ENCODE measurements at places on chromosomes 4 and X.
A peak's percentile ranks its signal among the peaks of the same experiment; 100 is the strongest.

- no peaks in the 10 kb centered on the region for H3K36me3 ChIP-seq
- DNase-seq, result no peak
- no peak overlapping the region for H3K27ac ChIP-seq
- no peaks in the 10 kb centered on the region for H3K27me3 ChIP-seq
- no peaks in the 10 kb centered on the region for H3K4me1 ChIP-seq
- no peak overlapping the region for H3K4me3 ChIP-seq
Measured at GRCh38 chrX:38649674-38650647, 88.6 kb downstream of the TSPAN7 start.

DNA sequence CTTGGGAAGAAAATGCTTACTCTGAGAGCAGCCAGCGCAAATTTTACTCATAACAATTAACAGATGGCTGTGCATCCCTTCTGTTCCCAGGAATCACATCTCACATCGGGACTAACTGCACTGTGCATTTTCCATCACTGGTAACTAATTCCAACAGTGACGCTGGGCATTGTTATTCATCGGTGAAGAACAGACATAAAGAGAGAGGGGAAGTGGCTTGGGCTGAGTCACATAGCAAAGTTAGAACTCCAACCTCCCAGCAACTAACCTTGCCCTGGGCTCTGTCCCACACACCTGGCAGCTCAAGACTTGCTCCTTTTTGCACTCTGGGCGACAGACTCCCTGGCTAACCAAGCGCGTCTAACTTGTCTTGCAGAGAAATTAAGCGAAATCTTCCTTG, 6.4 kb upstream of the LONRF3 start:
- H3K4me1 ChIP-seq, result no peaks in the 10 kb centered on the region
- H3K4me3 ChIP-seq, result no peak overlapping the region
- no peaks in the 10 kb centered on the region for H3K27me3 ChIP-seq
- no peak for DNase-seq
- no peaks in the 10 kb centered on the region for H3K36me3 ChIP-seq

DNA sequence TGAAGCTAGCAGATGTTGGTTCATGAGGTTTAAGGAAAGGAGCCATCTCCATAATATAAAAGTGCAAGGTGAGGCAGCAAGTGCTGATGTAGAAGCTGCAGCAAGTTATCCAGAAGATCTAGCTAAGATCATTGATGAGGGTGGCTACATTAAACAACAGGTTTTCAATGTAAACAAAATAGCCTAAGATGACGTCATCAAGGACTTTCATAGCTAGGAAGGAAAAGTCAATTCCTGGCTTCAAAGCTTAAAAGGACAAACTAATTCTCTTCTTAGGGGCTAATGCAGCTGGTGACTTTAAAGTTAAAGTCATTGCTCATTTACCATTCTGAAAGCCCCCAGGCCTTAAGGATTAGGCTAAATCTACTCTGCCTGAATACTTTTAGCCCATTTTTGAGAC, 141.9 kb downstream of the MID1IP1 start:
- no peaks in the 10 kb centered on the region for H3K27me3 ChIP-seq
- no peaks in the 10 kb centered on the region for H3K4me1 ChIP-seq
- H3K4me3 ChIP-seq, result no peak overlapping the region

DNA sequence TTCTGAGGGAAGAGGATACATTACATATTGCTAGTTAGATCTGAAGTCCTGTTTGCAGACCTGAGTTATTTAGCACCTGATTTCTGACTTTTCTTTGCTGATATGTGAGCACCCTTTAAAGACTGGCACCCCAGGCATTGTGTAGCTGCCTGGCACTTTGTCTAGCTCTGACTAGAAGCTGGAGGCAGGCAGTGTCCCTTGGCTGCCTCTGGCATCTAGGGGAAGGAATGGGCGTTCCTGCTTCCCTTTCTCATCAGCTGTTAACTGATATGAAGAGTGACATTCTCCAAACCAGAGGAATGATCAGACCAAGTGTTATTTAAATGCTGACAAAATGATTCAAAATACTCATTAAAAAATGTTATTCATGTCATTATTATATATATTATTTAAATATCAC, 30.3 kb upstream of the SHISA3 start:
- H3K4me1 ChIP-seq, result no peaks in the 10 kb centered on the region
- no peak overlapping the region for H3K4me3 ChIP-seq
- no peak for DNase-seq

GRCh38 chr4:153229545-153229944, 25.3 kb downstream of the TRIM2 start:
- no peak overlapping the region for H3K4me3 ChIP-seq
- no peaks in the 10 kb centered on the region for H3K36me3 ChIP-seq
- H3K27me3 ChIP-seq, result no peaks in the 10 kb centered on the region
- H3K27ac ChIP-seq, result no peak overlapping the region
- H3K4me1 ChIP-seq, result peaks cover 11% of the 10 kb centered on the region

DNA sequence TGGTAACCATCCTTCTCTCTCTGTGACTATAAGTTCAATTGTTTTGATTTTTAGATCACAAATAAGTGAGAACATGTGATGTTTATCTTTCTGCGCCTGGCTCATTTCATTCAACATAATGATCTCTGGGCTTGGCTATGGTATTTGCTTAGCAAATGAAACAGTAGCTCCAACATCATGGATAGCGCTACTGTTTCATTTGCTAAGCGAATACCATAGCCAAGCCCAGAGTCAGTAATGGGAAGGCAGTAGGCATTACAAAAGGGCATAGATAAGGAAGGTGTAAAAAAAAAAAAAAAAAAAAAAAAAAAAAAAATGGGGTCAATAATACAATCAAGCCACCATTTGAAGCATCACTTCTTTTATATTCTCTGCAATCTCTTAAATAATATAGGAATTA, 469.0 kb upstream of the ATOH1 start:
- no peaks in the 10 kb centered on the region for H3K36me3 ChIP-seq
- H3K4me3 ChIP-seq, result no peak overlapping the region
- no peaks in the 10 kb centered on the region for H3K4me1 ChIP-seq
- H3K27ac ChIP-seq, result no peak overlapping the region
- no peak for DNase-seq
- no peaks in the 10 kb centered on the region for H3K27me3 ChIP-seq

- H3K4me3 ChIP-seq, result peak within 1 kb of the TSS; percentile 55
- no peaks in the 10 kb centered on the region for H3K36me3 ChIP-seq
- H3K27me3 ChIP-seq, result no peaks in the 10 kb centered on the region
Measured at GRCh38 chrX:103356130-103356798, at the start of gene TCEAL9. Gene TCEAL9, plus strand, starts transcription at chrX:103356506. Its CDS starts 1,179 bp downstream, at chrX:103357685.

DNA sequence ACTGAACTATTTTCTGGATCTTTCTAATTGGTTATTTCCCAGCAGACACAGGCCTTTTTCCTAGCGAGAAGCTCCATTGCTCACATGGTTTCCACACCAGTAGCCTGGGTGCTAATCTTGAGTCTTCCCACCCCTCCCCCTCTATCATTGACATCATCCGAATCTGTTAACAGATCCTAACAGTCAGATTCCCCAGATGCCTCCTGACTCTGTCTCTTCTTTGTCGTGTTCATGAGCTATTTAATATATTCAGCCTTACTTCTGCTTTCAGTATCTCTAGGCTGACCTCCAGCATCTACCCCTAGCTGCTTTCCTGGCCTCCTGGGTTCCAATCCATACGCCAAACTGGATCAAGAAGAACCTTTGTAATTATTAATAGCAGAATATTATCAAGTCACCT, 85.0 kb downstream of the CLNK start:
- no peaks in the 10 kb centered on the region for H3K4me1 ChIP-seq
- no peak for DNase-seq
- no peaks in the 10 kb centered on the region for H3K27me3 ChIP-seq
- no peak overlapping the region for H3K27ac ChIP-seq
- H3K36me3 ChIP-seq, result no peaks in the 10 kb centered on the region

GRCh38 chr4:56505269-56506130, at the start of gene ARL9:
Gene ARL9, plus strand, starts transcription at chr4:56505791. Its CDS starts 72 bp downstream, at chr4:56505863.
- peak within 1 kb of the TSS; percentile 62 for H3K4me3 ChIP-seq
- H3K36me3 ChIP-seq, result no peaks in the 10 kb centered on the region
- H3K27ac ChIP-seq, result peak within 1 kb of the TSS; percentile 70
- no peaks in the 10 kb centered on the region for H3K27me3 ChIP-seq

DNA sequence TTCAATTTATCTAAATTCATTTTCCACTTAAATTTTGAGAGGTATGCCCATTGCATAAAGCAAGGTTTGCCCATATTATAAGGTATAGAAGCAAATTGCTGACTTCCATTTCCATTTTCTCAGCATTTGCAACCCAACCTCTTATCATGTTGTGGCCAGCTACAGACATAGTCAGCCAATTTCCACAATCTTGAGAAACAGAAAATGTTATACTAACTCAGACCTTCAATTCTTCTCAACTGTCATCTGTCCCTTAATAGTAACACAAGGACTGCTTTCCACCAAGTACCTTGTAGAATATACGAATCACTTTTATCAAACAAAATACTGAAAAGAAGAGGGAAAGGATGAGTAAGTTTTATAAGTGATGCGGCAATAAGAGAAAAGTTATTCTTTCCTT, 11.2 kb upstream of the GRIA3 start:
- no peaks in the 10 kb centered on the region for H3K4me1 ChIP-seq
- no peak overlapping the region for H3K4me3 ChIP-seq
- no peaks in the 10 kb centered on the region for H3K36me3 ChIP-seq
- H3K27me3 ChIP-seq, result peaks cover 4% of the 10 kb centered on the region
- no peak for DNase-seq
- H3K27ac ChIP-seq, result no peak overlapping the region

GRCh38 chr4:184217634-184218033, at the start of gene ENPP6:
Gene ENPP6, minus strand, starts transcription at chr4:184217873. Its CDS starts 54 bp downstream, at chr4:184217819.
- no peak within 1 kb of the TSS for H3K27ac ChIP-seq
- H3K27me3 ChIP-seq, result no peaks in the 10 kb centered on the region
- DNase-seq, result no peak
- H3K4me3 ChIP-seq, result no peak within 1 kb of the TSS
- H3K4me1 ChIP-seq, result no peaks in the 10 kb centered on the region

GRCh38 chrX:154718616-154719015, 32.3 kb downstream of the GAB3 start:
- no peaks in the 10 kb centered on the region for H3K36me3 ChIP-seq
- H3K27me3 ChIP-seq, result no peaks in the 10 kb centered on the region
- no peak for DNase-seq
- no peak overlapping the region for H3K4me3 ChIP-seq

DNA sequence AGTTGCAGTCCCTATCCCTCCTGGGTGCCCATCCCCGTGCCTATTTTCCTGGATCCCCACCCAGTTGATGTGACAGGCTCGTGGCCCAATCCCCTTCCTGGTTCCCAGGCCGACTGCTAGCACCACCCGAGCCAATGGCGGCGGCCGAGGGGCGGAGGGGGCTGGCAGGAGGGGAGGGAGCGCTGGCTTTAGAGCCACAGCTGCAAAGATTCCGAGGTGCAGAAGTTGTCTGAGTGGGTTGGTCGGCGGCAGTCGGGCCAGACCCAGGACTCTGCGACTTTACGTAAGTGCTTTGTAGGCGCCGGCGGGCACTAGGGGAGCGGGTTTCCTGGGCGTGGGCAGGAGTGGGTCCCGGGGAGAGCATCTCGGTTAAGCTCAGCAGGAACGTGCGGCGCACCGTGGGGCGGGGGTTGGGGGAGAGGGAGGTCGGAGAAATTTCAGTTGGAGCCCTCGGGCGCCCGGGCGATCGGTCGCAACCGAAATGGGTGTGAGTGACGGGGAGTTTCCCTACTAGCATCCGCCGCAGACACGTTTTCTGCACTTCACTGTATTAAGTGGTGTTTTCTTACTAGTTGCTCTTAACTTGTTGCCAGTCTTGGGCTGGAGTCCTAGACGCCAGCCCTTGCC, at the start of gene PLS3:
Gene PLS3, plus strand, starts transcription at position 197 of the 627 bp plus-strand sequence. CDS start 49,077 bp downstream, outside the sequence.
- no peaks in the 10 kb centered on the region for H3K36me3 ChIP-seq
- peak within 1 kb of the TSS; percentile 80 for H3K4me3 ChIP-seq
- DNase-seq, result peak; percentile 89
- H3K4me1 ChIP-seq, result no peaks in the 10 kb centered on the region
- H3K27me3 ChIP-seq, result peaks cover 6% of the 10 kb centered on the region
- peak within 1 kb of the TSS; percentile 86 for H3K27ac ChIP-seq

DNA sequence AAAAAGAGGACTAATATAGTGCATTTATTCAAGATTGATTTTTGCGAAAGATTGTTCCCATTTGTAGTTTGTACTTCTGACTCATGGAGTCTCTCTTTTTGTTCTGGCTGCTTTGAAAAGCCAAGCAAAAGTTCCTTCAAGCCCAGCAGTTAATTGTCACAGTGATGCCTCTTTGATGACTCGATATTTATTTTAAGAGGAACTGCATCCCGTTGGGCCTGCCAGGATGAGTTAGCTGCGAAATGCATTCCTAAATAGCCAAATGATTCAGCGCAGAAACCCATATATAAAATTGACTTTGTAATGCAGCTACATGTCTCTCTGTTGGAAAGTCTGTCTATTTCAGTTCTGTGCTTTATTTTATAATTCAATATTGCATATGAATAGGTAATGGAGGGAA, 295.1 kb downstream of the GBA3 start:
- H3K36me3 ChIP-seq, result no peaks in the 10 kb centered on the region
- H3K4me1 ChIP-seq, result no peaks in the 10 kb centered on the region
- no peak for DNase-seq
- H3K4me3 ChIP-seq, result no peak overlapping the region
- no peak overlapping the region for H3K27ac ChIP-seq

- H3K4me3 ChIP-seq, result no peak overlapping the region
- H3K27ac ChIP-seq, result no peak overlapping the region
- no peaks in the 10 kb centered on the region for H3K36me3 ChIP-seq
- no peaks in the 10 kb centered on the region for H3K4me1 ChIP-seq
Measured at GRCh38 chrX:10709276-10709675, 88.9 kb upstream of the MID1 start.

DNA sequence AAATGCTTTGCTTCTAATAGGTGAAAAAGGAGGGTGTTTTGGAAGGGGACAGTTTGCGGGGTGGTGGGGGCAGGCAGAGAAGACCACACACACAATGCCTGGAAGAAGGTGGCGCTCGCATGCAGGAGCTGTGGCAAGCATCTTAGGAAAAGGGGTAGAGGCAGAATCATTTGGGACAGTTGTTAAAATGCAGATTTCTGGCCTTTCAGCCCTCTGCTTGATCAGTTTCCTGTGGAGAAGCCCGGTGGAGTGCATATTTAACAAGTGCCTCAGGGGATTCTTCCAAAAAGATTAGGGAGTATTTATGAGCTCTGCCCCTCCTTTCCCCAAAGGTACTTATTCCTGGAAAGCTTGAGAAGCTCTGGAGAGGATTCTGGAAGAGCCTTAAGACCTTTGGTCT, 4.8 kb downstream of the NOCT start:
- no peaks in the 10 kb centered on the region for H3K27me3 ChIP-seq
- H3K27ac ChIP-seq, result no peak overlapping the region
- no peaks in the 10 kb centered on the region for H3K36me3 ChIP-seq
- no peaks in the 10 kb centered on the region for H3K4me1 ChIP-seq
- DNase-seq, result no peak

DNA sequence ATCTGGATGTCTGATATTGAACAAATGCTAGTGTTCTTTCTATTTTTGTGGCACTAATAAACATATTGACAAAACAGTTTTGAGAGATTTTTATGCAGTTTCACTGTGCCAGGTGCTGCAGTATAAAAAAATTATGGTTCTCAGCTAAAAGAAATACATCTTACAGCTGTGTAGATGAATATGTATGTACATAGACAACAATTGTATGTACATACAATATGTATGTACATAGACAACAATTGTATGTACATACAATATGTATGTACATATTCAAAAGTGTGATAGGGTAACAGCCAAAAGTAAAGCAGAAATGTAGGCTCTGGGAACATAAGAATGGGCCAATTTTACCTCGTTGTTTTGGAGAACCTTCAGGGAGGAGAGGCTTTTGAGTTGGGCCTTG, 390.0 kb upstream of the RPS6KA3 start:
- H3K27me3 ChIP-seq, result no peaks in the 10 kb centered on the region
- no peaks in the 10 kb centered on the region for H3K36me3 ChIP-seq
- DNase-seq, result no peak
- H3K4me3 ChIP-seq, result no peak overlapping the region

Data from uterus (tissue), 4 donors.